ENCODE measurements at places on chromosomes 7 and 10. TPM values are rescaled to one million over a fixed set of nuclear protein-coding genes. Genes with fewer than 3 reads are reported as not detected.

GRCh38 chr10:7788639-7789286 is 786 bp downstream of the ATP5F1C start:
- peak; percentile 35 for DNase-seq

GRCh38 chr7:132412435-132412834 is 163.8 kb downstream of the PLXNA4 start:
- no peak for DNase-seq

GRCh38 chr7:32609463-32609862 is 114.2 kb downstream of the AVL9 start:
- no peak for DNase-seq

- no peak for DNase-seq
Observed at GRCh38 chr7:10724449-10724848, 249.2 kb upstream of the PHF14 start.

- DNase-seq = no peak
Observed at GRCh38 chr10:80259405-80259871, 30.0 kb downstream of the MAT1A start.

- no peak for DNase-seq
Observed at GRCh38 chr7:24135003-24135817, 148.8 kb upstream of the NPY start.

GRCh38 chr7:111763221-111763801 is 201.0 kb upstream of the IMMP2L start:
- no peak for DNase-seq

DNA sequence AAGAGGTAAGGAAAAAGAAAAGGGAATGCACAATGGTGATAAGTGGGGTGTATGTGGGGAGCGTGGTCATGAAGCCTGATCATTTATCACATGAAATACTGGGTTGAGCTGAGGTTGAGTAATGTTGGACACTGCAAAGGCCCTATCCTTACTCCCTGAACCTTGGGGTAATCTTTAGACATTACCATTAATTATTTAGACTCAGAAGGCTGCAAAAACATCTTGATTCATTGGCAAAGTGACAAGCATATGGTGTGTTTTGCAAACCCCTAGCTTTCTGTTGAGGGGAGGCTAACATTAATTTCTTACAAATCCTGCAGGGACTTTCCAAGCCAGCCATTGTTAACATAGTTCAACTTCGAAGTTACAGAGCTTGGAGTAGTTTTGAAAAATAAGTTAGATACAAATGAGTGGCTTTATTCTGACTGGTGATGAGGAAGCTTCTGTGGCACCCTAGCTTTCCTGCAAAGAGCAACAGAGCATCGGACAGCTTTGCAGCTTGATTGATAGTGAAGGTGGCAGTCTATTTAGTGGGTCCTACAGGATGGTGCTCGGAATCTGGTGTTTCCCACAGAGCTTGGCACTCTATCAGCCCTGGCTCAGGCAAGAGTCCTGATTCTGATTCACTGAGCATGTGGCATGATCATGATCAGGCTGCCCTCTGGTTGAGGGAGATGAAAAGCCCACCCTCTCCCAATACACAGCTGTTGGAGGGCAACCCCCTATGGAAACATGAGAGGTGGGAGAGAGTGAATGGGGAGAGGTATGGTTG is 153.7 kb upstream of the NPVF start:
- no peak for DNase-seq

DNA sequence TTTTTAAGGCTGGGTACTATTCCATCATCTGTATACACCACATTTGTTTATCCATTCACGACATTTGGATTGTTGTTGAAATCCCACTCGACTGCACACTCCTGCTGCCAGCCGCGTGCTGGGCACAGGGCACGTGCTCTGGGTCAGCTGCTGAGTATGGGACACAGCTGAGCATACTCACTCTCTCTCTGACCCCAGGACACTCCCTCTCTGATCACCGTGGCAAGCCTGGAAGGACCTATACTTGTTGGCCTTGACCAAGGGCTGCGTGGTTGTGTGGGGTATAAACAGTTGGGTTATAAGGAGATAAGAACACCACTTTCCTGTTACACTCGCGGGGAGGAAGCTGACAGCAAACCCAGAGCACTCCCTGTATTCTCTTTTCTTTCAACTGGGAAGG is 153.0 kb upstream of the RHEB start:
- DNase-seq = no peak

DNA sequence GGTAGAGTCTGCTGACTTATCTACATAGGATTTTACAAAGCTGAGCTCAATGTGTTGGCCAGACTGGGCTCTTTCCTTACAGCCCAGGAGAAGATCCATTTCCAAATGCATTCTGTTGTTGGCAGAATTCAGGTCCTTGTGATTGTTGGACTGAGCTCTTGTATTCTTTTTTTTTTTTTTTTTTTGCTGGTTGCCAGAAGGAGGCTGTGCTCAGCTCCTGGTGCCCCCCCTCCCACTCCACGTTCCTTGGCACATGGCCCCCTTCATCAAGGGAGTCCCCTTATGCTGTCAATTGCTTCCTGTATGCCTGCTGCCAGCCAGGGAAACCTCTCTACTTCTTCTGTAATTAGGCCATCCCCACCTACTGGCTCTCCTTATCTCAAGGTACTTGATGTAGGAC is 518.1 kb upstream of the AKR1E2 start:
- no peak for DNase-seq

DNA sequence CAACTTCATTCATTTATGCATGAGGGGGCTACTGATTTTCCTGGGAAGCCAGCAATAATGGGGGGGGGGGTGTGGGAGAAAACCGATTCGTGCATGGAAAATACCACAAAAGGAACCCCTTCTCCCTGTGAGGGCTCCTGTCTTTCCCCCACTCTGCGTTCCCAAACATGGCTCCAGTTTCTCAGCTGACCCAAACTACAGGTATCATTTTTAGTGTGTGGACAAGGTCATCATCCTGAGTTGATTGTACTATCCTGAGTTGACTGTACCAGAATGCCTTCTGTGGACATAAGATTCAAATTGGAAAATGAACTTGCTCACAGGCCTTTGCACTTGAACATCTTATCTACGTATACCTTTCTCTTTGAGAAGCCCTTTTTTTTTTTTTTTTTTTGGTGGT is 49.9 kb downstream of the ZRANB1 start:
- DNase-seq = no peak

PPP1R3C gene
- 37.3 TPM for polyA plus RNA-seq

PALD1 gene
- polyA plus RNA-seq = 9.8 TPM

OR2A1 gene
- polyA plus RNA-seq = 1.1 TPM

C7orf57 gene
- polyA plus RNA-seq = 0.69 TPM

SLC26A4 gene
- 3.5 TPM for polyA plus RNA-seq

Measured in right renal pelvis (tissue), 4 donors.